ENCODE measurements at places on chromosomes 4 and X.

DNA sequence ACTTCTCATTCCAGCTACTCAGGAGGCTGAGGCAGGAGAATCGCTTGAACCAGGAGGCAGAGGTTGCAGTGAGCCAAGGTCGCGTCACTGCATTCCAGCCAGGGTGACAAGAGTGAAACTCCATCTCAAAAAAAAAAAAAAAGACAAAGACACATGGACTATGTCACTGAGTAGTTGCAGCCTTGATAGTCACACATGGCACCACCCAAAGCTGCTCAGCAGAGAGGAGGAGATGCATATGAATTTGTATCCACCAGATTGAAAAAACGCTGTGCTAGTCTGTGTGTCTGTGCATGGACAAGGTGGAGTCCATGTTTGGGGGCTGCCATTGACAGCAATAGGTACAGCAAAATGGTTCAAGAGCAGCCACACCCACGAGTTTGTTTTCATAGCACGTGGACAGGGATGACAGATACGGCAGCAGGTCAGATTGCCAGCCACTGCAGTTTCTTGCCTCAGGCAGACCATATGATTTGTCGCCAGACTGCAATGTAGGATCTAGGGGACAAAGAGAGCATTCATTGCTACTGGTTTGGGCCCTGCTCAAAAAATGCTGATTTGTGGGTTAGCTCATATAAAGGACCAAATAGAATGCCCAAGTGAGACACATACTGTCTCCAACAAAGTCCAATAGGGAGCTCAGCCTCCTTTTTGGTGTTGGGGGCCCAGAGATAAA lies 89.9 kb downstream of the CEP135 start:
- no peak for DNase-seq

DNA sequence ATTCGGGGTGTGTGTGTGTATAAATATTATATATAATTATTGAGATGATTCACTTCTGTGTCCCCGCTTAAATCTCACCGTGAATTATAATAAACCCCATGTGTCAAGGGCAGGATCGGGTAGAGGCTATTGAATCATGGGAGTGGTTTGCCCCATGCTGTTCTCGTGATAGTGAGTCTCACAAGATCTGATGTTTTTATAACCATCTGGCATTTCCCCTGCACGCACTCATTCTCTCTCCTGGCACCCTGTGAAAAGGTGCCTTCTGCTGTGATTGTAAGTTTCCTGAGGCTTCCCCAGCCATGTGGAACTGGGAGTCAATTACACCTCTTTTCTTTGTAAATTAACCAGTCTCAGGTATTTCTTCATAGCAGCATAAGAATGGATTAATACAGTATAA lies 851.4 kb upstream of the AGA start:
- DNase-seq = no peak

DNA sequence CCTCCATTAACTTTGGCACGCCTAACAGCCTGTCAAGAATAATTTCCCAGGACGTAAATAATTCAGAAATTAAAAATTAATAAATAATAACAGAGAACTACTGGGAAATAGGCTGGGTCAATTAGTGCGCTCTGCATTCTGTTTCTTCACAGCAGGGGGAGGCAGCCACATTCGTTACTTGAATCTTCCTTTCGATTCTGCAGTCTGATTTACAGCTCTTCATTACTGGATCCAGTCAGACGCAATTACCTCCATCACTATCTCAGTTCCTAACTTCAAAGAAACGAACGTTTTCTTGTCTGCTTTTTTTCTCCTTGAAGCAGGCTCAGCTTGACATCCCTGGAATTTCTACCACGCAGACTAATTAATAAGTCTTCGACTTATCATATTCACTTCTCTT lies 9.0 kb upstream of the RPL34 start:
- no peak for DNase-seq

- no peak for DNase-seq
These were observed 76.0 kb downstream of the ARAP2 start for GRCh38 chr4:36168127-36168878.

- no peak for DNase-seq
These were observed 1.3 kb downstream of the SMIM20 start for GRCh38 chr4:25915353-25915705.

- DNase-seq = no peak
These were observed 97.0 kb downstream of the AFAP1 start for GRCh38 chr4:7842384-7843279.

DNA sequence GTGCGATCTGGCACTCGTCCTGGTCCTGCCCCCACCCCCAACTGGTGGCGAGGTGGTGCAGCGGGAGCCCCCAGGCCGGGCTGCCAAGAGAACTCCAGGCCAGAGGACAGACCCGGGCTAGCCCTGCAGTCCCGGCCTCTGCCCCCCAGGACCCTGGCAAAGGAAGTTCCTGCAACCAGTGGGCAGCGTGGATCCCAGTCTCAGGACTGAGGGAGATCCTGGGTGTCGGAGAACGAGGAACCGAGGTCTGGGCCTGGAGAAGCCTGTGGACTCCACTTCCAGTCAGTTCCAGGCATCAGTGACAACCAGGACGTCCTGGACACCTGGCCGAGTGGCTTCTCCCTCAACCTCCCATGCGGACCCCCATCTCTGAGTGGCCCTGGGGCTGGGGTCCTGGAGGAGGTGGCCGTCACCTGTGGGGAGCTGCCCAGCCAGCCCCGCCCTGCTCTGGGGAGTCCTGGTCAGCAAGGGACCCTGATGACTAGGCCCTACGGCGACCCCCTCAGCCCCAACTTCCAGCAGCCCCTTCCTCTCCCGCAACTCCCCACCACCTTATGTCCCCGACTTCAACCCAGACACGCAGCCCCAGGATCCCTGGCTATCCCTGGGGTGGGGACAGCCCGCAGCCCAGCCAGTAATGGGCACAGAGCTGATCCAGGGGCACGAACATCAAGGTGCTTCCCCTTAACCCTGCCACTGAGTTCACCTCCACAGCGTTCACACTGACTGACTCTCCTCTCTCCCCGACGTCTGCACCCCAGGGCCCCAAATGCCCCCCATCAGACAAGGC lies 53.7 kb upstream of the NKX1-1 start:
- no peak for DNase-seq

DNA sequence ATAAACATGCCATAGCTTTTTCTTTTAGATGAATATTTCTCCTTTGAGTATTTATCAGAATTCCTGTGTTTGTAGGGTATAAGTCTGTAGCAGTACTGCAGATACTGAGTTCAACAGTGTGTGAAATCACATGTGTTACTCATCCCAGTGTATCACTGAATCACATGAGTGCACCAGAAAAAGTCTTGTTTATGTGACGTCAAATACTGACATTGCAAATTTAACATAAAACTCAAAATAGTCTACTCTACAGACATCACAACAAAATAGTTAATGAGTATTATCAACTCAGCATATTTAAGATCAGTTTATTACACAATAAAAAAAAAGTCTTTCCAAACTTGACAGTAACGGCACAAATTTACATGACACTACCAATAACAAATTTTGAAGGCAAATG lies 221.3 kb downstream of the DCTD start:
- no peak for DNase-seq

DNA sequence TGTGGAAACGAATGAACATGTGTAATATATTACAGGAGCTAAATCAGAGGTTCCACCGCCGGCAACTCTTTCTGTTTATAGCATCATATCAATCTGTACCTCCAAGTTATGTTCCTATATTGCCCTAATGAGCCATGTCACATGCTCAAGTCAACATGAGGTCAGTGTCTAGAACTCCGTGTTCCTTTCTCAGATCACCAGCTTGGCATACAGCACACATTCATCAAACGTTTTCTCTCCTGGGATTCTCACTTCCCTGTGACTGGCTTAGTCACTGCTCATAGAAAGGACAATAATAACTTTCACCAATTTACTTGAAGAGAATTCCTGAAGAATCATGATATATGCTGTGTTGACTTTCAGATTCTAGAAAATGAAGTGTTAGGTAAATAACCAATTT lies 532.0 kb upstream of the SPANXN1 start:
- no peak for DNase-seq

- no peak for DNase-seq
These were observed 9.6 kb downstream of the PPP3CA start for GRCh38 chr4:101337688-101338087.

DNA sequence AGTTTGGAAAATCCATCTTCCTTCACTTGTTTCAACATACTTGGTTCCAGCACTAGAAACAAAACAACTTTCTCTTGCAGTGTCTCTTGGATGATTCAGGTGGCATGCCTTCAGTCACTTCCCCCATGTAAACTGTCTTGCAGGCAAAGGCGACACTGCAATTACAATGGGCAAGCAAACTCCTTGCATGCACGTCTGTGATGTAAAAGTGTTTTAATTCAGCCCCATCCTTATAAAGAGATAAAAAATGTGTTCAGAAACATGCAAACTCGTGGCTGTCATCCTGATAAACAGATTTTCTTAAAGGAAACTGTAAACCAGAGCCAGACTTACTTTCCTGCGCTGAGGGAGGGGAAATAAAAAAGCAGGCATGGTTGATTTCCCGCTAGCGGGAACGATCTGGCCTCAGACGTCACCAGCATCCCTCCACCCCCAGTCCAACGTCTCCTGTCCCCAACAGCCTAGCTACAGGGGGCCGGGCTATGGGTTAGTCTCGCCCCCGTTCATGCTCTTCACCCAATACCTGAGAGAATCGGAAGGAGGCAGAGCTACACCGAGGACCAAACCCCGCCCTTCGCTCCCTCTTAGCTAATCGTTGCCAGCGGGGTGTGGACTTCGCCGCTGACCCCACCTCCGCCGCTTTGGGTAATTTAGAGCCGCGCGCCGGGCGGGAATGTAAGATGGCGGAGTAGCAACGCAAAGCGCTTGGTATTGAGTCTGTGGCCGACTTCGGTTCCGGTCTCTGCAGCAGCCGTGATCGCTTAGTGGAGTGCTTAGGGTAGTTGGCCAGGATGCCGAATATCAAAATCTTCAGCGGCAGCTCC lies at the start of gene PRPS1:
PRPS1 (plus strand) TSS at position 673 of the 824 bp plus-strand sequence; CDS start at position 792, 119 bp downstream.
- peak; percentile 68 for DNase-seq
